Right kidney (tissue), 9 donors: ENCODE measurements at places on chromosomes 5 and 9.
A peak's percentile ranks its signal among the peaks of the same experiment; 100 is the strongest.

GRCh38 chr9:17776735-17777134 lies 197.9 kb downstream of the SH3GL2 start:
- DNase-seq, result no peak

DNA sequence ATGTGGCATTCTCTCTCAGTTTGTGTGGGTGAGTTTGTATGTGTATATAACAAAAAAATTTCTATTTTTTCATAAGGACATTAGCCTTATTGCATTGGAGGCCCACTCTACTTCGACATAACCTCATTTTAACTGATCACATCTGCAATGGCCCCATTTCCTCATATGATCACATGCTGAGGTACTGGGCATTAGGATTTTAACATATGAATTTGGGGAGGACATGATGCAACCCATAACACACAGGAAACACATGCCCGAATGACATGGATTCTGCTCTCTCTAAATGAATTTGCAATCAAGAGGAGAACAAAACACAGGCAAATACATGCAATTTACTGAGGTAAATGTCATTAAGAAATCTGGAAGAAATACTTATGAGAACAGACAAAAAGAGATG lies 92.1 kb upstream of the COX7C start:
- DNase-seq, result no peak

DNA sequence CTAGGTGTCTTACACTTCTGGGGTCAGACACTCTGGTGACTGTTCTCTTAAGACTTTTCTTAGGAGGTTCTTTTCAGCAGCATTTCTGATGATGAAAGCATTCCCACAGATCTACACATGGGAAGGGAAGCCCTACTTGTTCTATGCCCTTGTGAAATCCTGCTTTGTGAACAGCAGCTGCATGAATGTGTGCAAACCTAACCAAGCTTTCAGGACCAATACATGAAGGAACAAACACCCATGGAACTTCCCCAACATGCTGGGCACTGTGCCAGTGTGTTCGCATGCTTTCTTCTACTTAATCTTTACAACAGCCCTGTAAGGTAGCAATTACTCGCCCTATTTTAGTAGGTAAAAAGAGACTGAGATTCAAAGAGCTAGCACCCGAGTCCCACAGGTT lies 439.9 kb upstream of the KLF4 start:
- no peak for DNase-seq

DNA sequence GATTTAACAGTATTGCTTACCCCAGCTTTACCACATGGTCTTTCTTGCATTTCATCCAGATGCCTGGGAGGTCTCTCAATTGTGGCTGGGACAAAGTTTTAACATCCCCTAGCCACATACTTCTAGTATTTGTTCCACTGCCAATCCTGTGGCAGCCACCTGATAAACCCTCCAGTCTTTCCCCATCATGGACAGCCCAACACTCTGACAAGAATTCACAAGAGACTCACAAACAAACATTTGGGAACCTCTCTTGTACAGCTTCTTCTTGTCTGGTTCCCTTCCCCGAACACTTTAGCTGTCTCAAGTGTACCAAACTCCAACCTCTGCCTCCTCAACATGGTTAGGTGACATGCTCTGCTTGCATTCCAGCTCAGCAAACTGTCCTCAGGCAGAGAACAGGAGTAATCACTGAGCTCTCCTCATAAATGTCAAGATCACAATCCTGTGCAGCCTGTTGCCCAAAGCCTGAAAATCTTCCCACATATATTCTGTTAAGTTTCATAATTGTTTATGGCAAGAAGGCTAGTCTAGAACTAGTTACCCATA lies 59.7 kb downstream of the STRBP start:
- no peak for DNase-seq

GRCh38 chr9:133375116-133375723 lies 640 bp downstream of the SURF4 start:
- peak; percentile 72 for DNase-seq

- DNase-seq, result no peak
These were observed 78.6 kb upstream of the TBC1D9B start for GRCh38 chr5:179986328-179986727.

- DNase-seq, result no peak
These were observed 232.8 kb downstream of the PDE4D start for GRCh38 chr5:59660737-59661136.

- DNase-seq, result no peak
These were observed 47.2 kb downstream of the MACIR start for GRCh38 chr5:103305809-103306208.

- DNase-seq, result no peak
These were observed 66.8 kb upstream of the MAP1B start for GRCh38 chr5:72040513-72040912.

DNA sequence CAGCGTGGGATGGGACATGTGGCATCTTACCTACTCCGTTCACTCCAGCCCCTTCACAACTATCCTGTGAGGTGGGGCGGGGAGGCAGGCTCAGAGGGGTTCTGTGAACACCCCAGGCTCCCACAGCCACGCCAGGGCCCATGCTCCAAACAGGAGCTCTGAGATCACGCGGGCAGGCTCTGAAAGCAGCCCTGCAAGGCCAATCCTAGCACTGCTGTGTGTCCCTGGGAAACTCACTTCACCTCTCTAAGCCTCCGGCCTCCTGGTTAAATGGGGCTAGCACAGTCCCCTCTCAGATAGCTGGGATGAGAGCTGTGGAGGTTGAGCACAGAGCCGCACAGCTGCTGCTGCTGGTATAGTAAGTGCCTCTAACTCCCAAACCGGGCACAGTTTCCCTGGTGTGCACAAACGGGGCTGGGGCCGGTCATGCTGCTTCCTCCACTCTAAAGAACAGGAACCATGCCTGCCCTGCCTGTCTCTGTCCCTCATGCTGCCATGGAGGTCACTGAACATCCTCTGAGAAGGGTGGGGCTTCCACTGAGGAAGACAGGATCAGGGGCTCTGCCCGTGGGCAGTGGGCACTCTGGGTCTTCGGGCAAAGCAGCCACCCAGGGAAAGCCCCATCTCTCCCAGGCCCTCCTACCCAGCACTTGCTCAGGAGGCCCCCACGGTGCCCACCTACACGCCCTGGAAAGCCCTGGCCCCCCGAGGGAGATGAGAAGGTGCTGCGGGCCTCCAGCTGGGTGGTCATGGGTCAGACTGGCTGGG lies 13.0 kb upstream of the ASS1 start:
- DNase-seq, result no peak

GRCh38 chr9:100419166-100419565 lies 7.8 kb upstream of the MSANTD3 start:
- DNase-seq, result no peak

DNA sequence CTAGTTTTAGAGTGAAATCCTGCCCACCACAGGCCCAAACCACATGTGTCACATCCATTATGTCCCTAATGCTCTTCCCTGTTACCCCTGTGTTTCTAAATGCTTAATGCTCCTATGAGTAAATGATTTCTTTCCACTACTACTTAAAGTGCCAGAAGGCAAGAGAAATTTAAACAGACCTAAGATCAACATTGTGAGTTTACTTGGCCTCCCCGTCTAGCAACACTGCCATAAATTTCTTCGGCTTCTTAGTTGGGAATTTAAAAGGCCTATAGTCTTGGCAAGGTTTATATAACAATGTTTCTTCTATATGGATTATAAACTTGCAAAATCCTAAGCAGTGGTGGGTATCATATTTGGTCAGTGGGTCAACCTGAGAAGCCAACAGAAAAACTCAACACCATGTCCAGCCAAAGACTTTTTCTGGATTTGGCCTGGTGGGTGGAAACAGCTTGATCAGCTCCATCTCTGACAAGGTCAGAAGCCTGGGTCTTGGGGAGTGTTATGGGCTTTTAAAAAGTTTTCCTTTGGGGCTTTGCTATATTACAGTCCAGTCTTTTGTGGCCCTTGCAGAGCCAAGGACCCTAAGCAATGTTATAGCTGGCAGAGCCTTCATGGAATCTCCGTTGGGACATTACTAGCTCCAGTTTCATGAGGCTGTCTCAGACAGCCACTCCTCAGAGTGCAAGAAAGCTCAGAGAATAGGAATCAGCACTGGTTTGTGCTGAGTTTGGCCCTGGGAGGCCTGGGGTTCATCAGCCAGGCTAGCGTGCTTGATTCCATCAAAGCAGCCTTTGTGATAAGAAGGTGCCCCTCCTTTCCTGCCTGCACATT lies 119.8 kb downstream of the PRDM6 start:
- DNase-seq, result peak; percentile 37

DNA sequence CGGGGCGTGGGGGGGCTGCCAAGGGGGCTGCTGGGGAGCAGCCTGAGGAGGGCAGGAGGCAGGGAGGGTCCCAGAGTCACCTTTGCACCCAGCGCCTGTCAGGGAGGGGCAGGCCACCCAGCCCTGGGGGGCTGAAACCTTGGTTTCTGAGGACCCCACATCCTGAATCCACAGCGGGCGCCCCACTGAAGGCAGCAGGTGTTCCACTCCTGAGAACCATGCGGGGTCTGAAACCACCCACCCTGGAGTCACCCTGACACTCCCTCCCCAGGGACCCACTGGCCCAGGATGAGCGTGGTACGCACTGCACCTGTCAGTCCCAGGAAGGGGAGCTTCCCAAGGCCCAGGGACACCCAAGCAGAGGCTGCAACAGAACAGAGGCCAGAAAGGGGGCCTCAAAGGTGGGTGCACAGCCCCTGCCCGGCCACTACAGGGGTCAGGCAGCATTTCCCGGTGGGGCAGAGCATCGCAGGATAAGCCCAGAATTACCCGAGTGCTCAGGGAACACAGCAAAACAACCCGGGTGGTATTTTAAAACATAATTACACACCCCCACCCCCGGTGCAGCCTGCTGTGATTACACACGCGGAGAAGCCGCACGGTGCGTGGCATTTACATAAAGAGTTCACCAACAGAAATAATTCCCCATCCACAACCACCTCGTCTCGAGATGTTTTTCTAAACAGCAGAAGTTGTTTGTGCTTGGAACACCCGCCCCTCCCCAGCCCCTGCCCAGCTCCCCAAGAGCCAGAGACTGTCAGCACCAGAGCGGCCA lies 57.3 kb upstream of the UBAC1 start:
- DNase-seq, result no peak

- no peak for DNase-seq
These were observed 153.2 kb downstream of the COMMD10 start for GRCh38 chr5:116237917-116238500.

- no peak for DNase-seq
These were observed 13.4 kb upstream of the AIF1L start for GRCh38 chr9:131082774-131083512.

- DNase-seq, result no peak
These were observed 133.8 kb downstream of the SPOCK1 start for GRCh38 chr5:137365126-137365865.

GRCh38 chr5:124773315-124774311 lies 27.2 kb upstream of the ZNF608 start:
- DNase-seq, result no peak

DNA sequence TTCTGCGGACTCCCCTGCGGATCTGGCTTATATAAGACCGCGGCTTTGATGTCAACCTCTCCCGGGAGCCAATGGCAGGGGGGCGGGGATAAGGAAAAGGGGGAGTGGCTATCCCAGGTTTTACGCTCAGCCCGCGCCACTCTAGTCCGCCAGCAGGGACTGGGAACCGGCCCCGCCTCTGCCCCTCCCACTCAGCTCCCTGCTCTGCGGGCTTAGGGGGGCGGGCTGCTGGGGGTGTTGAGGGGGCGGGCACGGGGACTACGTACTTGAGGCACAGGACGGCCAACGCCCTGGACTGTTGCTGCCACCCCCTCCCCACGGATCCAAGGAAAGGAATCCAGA lies at the start of gene HAND1:
Gene HAND1, minus strand, starts transcription at position 4 of the 342 bp plus-strand sequence. CDS start 219 bp downstream, outside the sequence.
- no peak for DNase-seq

GRCh38 chr9:33684831-33685230 lies 110.5 kb upstream of the PRSS3 start:
- no peak for DNase-seq

GRCh38 chr5:59390989-59391388 lies 502.5 kb downstream of the PDE4D start:
- no peak for DNase-seq

- no peak for DNase-seq
These were observed 137.6 kb downstream of the TRPM3 start for GRCh38 chr9:70983723-70984295.

DNA sequence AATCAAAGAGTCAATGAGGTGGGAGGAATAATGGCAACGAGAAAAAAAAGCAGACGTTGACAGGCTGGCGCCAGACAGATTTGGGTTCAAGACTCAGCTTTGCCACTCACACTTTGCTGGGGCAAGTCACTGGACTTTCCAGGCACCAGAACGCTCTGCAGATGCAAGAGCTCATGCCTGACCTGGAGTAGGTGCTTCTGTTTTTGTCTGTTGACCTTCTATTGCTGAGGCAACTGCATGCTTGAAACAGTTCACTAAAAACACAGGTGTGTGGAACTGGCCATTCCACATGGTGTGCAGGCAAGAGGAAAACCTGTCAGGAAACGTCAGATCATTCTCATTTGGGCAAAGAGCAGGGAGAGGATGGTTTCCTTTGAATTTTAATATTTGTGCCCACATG lies 161.2 kb upstream of the SMIM23 start:
- DNase-seq, result no peak

DNA sequence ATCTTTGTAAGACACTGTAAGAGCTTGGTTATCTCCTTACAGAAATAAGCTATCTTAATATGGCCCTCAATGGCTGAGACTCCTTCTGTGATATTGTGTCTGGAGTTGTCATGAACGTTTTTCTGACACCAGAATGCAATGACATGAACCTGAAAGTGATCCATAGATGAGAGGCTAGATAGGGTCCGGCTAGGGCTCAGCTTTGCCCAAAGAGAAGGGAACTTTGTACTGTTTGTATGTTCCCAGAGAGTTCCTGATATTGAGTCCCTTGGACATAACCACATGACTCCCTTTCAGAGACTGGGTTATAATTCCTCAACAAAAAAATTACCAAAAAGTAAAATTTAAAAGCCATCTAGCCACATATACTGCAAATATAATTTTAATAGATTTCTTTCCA lies 575.8 kb upstream of the CLINT1 start:
- no peak for DNase-seq

- DNase-seq, result no peak
These were observed 87.4 kb downstream of the LMX1B start for GRCh38 chr9:126700903-126701812.

GRCh38 chr5:133713751-133714150 lies 101.4 kb upstream of the FSTL4 start:
- DNase-seq, result no peak

DNA sequence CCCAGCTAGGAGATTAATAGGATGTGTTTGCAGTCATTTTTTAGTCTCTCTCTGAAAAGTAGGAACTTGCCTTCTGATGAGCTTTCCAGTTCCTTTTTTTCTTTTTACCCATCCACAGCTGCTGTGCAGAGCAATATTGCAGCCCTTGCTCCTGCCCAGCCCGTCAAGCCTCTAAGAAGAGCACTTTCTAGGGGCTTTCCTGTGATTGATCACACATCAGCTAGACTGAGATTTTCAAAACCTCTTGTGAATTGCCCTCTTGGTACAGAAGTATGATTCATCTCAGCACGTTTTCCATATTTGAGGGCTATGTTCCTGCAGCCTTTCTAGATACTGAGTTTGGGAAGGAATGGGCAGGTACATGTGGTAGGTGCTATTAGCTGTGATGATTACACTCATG lies 93.9 kb downstream of the GALNT10 start:
- no peak for DNase-seq
